ENCODE measurements at places on chromosomes 2 and 18.

- H3K36me3 ChIP-seq, result no peaks in the 10 kb centered on the region
- no peak for DNase-seq
- H3K4me1 ChIP-seq, result no peaks in the 10 kb centered on the region
- H3K27me3 ChIP-seq, result no peaks in the 10 kb centered on the region
Observed at GRCh38 chr2:59339121-59339836, 1098.2 kb upstream of the FANCL start.

DNA sequence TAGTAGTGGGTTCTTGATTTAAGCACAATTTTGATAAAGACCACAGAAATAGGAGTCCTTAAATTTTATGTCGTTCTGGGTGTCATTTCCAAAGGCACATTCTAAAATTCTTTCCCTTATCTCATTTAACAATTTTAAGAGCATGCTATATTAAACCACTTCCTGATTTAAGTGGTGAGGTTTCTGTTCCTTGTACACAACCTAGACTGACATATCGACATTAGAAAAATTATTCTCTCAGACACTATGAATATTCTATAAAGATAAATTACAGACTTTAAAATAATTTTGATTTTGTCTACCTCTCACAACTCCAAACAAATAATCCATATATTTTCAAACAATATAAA is 923.8 kb downstream of the LRP1B start:
- no peak for DNase-seq
- no peak overlapping the region for H3K4me3 ChIP-seq
- no peaks in the 10 kb centered on the region for H3K36me3 ChIP-seq
- H3K27ac ChIP-seq, result no peak overlapping the region

DNA sequence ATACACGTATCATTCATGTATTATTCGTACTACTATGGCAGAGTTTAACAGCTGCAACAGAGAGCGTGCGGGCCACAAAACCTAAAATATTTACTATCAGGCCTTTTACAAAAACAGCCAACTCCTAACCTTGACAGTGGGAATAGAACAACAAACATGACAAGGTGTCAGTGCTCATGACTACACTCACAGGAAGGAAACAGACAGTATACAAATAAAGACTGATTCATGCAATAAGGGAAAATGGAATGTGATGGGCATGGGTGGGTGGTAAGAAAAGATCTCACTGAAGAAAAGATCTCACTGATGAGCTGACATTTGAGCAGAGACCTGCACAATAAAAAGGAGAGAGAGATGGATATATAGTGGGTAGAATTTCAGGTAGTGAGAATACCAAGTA is 347.8 kb downstream of the ALK start:
- peaks cover 7% of the 10 kb centered on the region for H3K27me3 ChIP-seq
- DNase-seq, result no peak
- no peaks in the 10 kb centered on the region for H3K4me1 ChIP-seq
- H3K27ac ChIP-seq, result no peak overlapping the region
- H3K36me3 ChIP-seq, result no peaks in the 10 kb centered on the region

- no peak overlapping the region for H3K4me3 ChIP-seq
- no peak for DNase-seq
- H3K36me3 ChIP-seq, result peaks cover 41% of the 10 kb centered on the region
- peaks cover 7% of the 10 kb centered on the region for H3K27me3 ChIP-seq
- H3K4me1 ChIP-seq, result peaks cover 52% of the 10 kb centered on the region
Observed at GRCh38 chr18:79071503-79072210, 2.5 kb downstream of the ATP9B start.

DNA sequence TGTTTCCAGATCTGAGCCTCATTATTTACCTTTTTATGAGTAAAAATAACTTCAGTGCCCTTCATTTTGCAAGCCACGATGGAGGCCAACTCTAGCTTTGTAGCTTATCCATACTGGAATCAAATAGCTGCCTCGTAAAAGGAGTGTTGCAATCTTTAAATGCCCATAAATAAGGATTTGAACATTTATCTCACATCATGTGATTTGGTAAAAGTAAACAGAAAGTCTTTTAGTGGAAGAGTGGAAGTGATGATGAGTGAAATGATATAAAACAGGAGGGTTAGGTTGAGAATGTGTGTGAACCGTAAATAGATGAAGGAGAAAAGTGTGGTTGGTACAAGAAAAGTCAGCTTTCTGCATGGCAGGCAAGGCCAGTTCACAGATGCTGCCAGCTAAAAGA is 348.9 kb downstream of the OSR1 start:
- H3K4me1 ChIP-seq, result no peaks in the 10 kb centered on the region
- H3K36me3 ChIP-seq, result no peaks in the 10 kb centered on the region
- no peak overlapping the region for H3K27ac ChIP-seq
- no peak overlapping the region for H3K4me3 ChIP-seq

- no peak overlapping the region for H3K27ac ChIP-seq
- no peak for DNase-seq
- no peaks in the 10 kb centered on the region for H3K4me1 ChIP-seq
- H3K4me3 ChIP-seq, result no peak overlapping the region
- no peaks in the 10 kb centered on the region for H3K27me3 ChIP-seq
Observed at GRCh38 chr2:211879323-211879722, 659.3 kb downstream of the ERBB4 start.

- H3K36me3 ChIP-seq, result peaks cover 1% of the 10 kb centered on the region
- H3K27me3 ChIP-seq, result peaks cover 2% of the 10 kb centered on the region
- no peak overlapping the region for H3K4me3 ChIP-seq
- H3K4me1 ChIP-seq, result no peaks in the 10 kb centered on the region
- DNase-seq, result no peak
Observed at GRCh38 chr2:172655091-172655837, 80.4 kb upstream of the RAPGEF4 start.

GRCh38 chr18:62839874-62840713 is 124.8 kb downstream of the PHLPP1 start:
- H3K4me1 ChIP-seq, result peaks cover 13% of the 10 kb centered on the region
- DNase-seq, result no peak
- no peaks in the 10 kb centered on the region for H3K36me3 ChIP-seq
- H3K27me3 ChIP-seq, result no peaks in the 10 kb centered on the region

- no peak overlapping the region for H3K4me3 ChIP-seq
- no peaks in the 10 kb centered on the region for H3K36me3 ChIP-seq
- H3K27me3 ChIP-seq, result no peaks in the 10 kb centered on the region
- H3K27ac ChIP-seq, result no peak overlapping the region
- H3K4me1 ChIP-seq, result peaks cover 8% of the 10 kb centered on the region
- DNase-seq, result no peak
Observed at GRCh38 chr18:3354506-3354905, 92.6 kb downstream of the MYL12B start.

- H3K4me1 ChIP-seq, result no peaks in the 10 kb centered on the region
- no peaks in the 10 kb centered on the region for H3K36me3 ChIP-seq
- no peak overlapping the region for H3K4me3 ChIP-seq
- H3K27ac ChIP-seq, result no peak overlapping the region
- peaks cover 11% of the 10 kb centered on the region for H3K27me3 ChIP-seq
- no peak for DNase-seq
Observed at GRCh38 chr2:241563571-241563980, 5.0 kb downstream of the BOK start.

- DNase-seq, result no peak
- H3K36me3 ChIP-seq, result peaks cover 29% of the 10 kb centered on the region
- no peaks in the 10 kb centered on the region for H3K27me3 ChIP-seq
- H3K27ac ChIP-seq, result no peak overlapping the region
- peaks cover 14% of the 10 kb centered on the region for H3K4me1 ChIP-seq
Observed at GRCh38 chr18:79971986-79972385, 7.5 kb downstream of the HSBP1L1 start.

GRCh38 chr2:186569897-186570296 is 20.0 kb upstream of the ITGAV start:
- H3K27me3 ChIP-seq, result peaks cover 15% of the 10 kb centered on the region
- H3K36me3 ChIP-seq, result no peaks in the 10 kb centered on the region
- no peak overlapping the region for H3K4me3 ChIP-seq
- no peak for DNase-seq
- H3K4me1 ChIP-seq, result no peaks in the 10 kb centered on the region
- no peak overlapping the region for H3K27ac ChIP-seq

GRCh38 chr2:201956361-201956760 is 77.3 kb upstream of the FZD7 start:
- no peak overlapping the region for H3K27ac ChIP-seq
- no peaks in the 10 kb centered on the region for H3K4me1 ChIP-seq
- no peaks in the 10 kb centered on the region for H3K36me3 ChIP-seq
- DNase-seq, result no peak
- no peak overlapping the region for H3K4me3 ChIP-seq

GRCh38 chr18:46053368-46054095 is 18.5 kb downstream of the PSTPIP2 start:
- H3K36me3 ChIP-seq, result peaks cover 4% of the 10 kb centered on the region
- no peak overlapping the region for H3K27ac ChIP-seq
- H3K4me1 ChIP-seq, result peaks cover 28% of the 10 kb centered on the region
- no peak for DNase-seq

GRCh38 chr2:191543708-191544107 is 134.2 kb upstream of the NABP1 start:
- no peak for DNase-seq
- peaks cover 3% of the 10 kb centered on the region for H3K27me3 ChIP-seq
- H3K4me3 ChIP-seq, result no peak overlapping the region
- H3K36me3 ChIP-seq, result no peaks in the 10 kb centered on the region

DNA sequence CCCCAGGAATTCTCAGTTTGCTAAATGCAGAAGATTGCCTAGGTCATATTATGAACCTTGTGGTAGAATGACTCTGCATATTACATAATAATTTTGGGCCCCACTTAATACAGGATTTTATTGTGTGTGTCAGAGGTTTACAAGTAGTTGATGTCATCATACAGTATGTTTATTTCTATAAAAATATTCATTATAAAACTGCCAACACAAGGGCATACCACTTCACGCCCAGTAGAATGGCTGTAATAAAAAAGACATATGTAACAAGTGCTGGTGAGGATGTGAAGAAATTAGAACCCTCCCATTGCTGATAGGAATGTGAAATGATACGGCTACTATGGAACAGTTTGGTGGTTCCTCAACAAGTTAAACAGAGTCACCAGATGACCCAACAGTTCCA is 61.4 kb upstream of the TWSG1 start:
- peaks cover 51% of the 10 kb centered on the region for H3K36me3 ChIP-seq
- no peaks in the 10 kb centered on the region for H3K27me3 ChIP-seq
- no peak overlapping the region for H3K27ac ChIP-seq
- no peak overlapping the region for H3K4me3 ChIP-seq
- H3K4me1 ChIP-seq, result no peaks in the 10 kb centered on the region
- DNase-seq, result no peak

- DNase-seq, result no peak
- no peak overlapping the region for H3K27ac ChIP-seq
- H3K36me3 ChIP-seq, result no peaks in the 10 kb centered on the region
- H3K4me3 ChIP-seq, result no peak overlapping the region
Observed at GRCh38 chr18:60534538-60534937, 162.0 kb upstream of the MC4R start.

GRCh38 chr2:224969633-224970260 is 72.5 kb downstream of the DOCK10 start:
- H3K27ac ChIP-seq, result no peak overlapping the region
- DNase-seq, result no peak
- H3K36me3 ChIP-seq, result peaks cover 39% of the 10 kb centered on the region
- H3K27me3 ChIP-seq, result no peaks in the 10 kb centered on the region
